Activated naive CD8-positive, alpha-beta T cell treated with anti-CD3 and anti-CD28 coated beads for 36 hours (primary cell): ENCODE measurements at places on chromosomes 3 and 15.

DNA sequence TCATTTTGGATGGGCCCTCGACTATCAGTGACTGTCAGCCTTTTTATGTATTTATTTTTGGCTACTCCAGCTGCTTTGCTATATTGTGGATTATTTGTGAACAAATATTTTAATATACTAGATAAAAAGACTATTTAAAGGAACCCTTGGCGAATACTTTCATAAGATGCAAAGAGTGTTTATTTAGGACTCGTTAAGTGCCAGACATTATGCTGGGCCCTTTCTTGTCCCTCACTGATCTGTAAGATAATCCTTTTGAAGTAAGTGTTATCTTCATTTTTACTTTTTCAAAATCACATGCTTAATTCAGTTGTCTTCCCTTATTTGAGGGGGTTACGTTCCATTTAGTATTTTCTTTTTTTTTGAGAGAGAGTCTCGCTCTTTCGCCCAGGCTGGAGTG, 376.8 kb upstream of the C2CD4B start:
- no peak for DNase-seq

DNA sequence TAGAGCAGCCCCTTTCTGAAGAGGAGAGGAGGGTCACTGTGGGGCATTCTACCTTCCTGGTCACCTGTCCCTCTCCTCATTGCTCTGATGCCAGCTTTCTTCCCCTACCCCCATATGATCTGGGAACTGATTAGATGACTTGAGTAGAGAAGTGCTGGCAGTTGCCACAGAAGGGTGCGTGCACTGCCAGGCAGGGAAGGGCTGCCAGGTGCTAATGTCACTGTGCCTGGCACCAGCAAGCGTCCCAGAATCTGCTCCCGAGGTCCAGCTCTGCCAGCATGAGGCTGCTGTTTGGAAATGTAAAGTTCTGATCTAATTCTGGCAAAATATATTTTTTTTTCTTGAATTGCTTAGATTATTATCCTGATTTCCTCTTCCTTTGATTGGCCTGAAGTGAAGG, 52.8 kb downstream of the PPM1L start:
- no peak for DNase-seq

GRCh38 chr3:188889054-188889491, 282.7 kb upstream of the TPRG1 start:
- DNase-seq = no peak

DNA sequence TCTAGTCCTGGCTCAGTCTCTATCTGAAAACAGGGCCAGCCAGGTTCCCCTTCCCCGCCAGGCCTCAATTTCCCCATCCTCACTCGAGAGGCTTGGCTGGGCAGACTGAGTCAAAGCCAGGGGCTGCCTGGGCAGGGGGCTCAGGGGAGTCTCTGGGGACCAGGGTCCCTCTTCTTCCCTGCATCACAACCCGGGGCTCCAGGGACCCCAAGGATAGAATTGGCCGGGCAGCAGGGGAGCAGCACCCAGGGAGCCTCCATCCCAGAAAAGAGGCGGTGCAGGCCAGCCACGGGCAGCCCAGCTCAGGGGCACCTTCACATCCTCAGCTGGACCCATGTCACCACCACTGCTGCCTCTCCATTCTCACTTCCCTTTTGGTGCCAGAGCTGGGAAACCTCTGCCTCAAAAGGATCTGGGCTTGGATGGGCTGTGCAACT, 13.3 kb upstream of the PLXND1 start:
- DNase-seq = no peak

GRCh38 chr3:149507491-149508324, 33.2 kb downstream of the TM4SF4 start:
- DNase-seq = no peak

DNA sequence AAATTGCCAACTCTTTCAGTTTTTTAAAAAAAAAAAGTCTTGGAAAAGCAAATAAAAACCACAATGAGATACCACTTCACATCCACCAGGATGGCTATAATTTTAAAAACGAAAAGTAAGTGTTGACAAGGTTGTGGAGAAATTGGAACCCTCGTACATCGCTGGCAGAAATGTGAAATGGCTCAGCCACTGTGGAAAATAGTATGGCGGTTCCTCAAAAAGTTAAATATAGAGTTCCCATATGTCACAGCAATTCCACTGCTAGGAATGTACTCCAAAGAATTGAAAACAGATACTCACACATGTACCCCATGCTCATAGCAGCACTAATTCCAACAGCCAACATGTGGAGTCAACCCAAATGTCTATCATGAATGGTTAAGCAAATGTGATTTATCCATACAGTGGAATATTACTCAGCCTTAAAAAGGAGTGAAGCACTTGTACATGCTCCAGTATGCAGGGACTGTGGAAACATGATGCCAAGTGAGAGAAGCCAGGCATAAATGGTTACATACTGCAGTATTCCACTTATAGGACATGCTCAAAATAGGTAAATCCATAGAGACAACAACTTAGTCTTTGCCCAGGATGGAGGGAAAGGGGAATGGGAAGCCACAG, 73.8 kb upstream of the PCSK6 start:
- no peak for DNase-seq

DNA sequence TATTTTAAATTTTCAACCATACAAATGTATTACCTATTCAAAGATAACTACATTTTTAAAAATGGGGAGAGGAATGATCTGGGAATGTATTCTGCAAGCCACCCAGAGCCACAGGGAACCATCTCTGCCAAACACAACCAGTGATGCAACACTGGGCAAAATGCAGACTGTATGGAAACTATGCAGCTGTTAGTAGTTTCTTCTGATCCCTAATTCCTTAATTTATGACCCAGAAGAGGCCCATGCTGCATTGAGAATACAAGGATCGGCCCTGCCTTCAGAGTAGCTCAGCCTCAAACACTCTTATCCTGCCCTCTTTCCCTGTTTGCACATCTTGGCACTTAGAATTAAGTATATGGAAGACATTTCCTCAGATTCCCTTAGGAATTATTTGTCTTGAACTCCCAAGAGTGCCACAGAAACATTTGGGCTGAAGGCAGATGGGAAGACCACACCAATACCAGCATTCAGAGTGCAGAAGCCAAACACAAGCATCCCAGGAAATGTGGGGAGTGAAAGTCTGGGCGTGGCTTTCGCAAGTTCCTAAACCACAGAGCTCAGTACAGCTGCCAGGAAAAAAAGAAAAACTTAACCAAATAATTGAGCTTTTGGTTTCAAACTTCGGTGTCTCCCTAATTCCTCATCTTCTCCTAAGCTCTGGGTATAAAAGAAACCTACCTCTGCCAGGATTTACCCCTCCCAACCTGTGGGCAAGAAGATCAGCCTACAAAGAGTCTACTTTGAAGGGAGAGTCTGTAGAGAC, 5.3 kb downstream of the SNUPN start:
- DNase-seq = no peak

- no peak for DNase-seq
Observed at GRCh38 chr15:76206325-76206976, 104.8 kb downstream of the ETFA start.
